ENCODE measurements at places on chromosomes 5 and 9. TPM values are rescaled to one million over a fixed set of nuclear protein-coding genes. Genes with fewer than 3 reads are reported as not detected.

- no peaks in the 10 kb centered on the region for H3K36me3 ChIP-seq
- H3K4me1 ChIP-seq: no peaks in the 10 kb centered on the region
- no peak overlapping the region for H3K27ac ChIP-seq
Measured at GRCh38 chr5:156589104-156589945, 260.8 kb upstream of the PPP1R2B start.

GRCh38 chr5:173231996-173232498 is 3.0 kb downstream of the NKX2-5 start:
- H3K36me3 ChIP-seq: no peaks in the 10 kb centered on the region
- H3K27ac ChIP-seq: no peak overlapping the region
- no peak for DNase-seq
- no peak overlapping the region for H3K4me3 ChIP-seq
- peaks cover 10% of the 10 kb centered on the region for H3K4me1 ChIP-seq

DNA sequence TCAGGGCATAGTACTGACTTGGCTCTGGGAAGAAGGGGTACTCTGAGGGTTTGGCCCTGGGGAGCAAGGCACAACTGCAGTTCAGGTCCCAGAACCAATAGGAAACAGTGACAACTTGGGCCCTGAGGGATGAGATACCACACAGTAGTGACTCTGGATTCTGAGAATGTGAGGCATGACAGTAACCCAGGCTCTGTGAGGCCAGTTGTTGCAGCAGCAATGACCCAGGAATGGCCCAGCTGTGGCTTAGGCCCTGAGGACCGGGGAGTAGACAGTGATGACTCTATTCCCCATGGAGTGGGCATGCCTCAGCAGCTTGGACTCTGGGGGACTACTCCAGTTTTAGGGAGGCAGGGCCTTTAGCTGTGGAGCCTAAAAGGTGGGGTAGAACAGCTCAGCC is 21.5 kb upstream of the NFIL3 start:
- DNase-seq: no peak
- H3K4me3 ChIP-seq: no peak overlapping the region
- H3K27me3 ChIP-seq: no peaks in the 10 kb centered on the region
- H3K4me1 ChIP-seq: no peaks in the 10 kb centered on the region
- no peak overlapping the region for H3K27ac ChIP-seq

- H3K4me1 ChIP-seq: no peaks in the 10 kb centered on the region
- no peaks in the 10 kb centered on the region for H3K27me3 ChIP-seq
- H3K27ac ChIP-seq: no peak overlapping the region
- DNase-seq: peak; percentile 47
- H3K36me3 ChIP-seq: no peaks in the 10 kb centered on the region
- no peak overlapping the region for H3K4me3 ChIP-seq
Measured at GRCh38 chr5:89728750-89729149, 680.8 kb downstream of the CETN3 start.

GPR150 gene
- total RNA-seq: 0.51 TPM

GRCh38 chr5:119088438-119088837 is 17.6 kb downstream of the DMXL1 start:
- no peaks in the 10 kb centered on the region for H3K4me1 ChIP-seq
- no peaks in the 10 kb centered on the region for H3K36me3 ChIP-seq

IL9 gene
- total RNA-seq: not detected

- no peaks in the 10 kb centered on the region for H3K36me3 ChIP-seq
- no peak overlapping the region for H3K27ac ChIP-seq
- no peak overlapping the region for H3K4me3 ChIP-seq
- no peaks in the 10 kb centered on the region for H3K27me3 ChIP-seq
- H3K4me1 ChIP-seq: no peaks in the 10 kb centered on the region
- no peak for DNase-seq
Measured at GRCh38 chr5:61767231-61768080, 435.4 kb downstream of the ZSWIM6 start.

DNA sequence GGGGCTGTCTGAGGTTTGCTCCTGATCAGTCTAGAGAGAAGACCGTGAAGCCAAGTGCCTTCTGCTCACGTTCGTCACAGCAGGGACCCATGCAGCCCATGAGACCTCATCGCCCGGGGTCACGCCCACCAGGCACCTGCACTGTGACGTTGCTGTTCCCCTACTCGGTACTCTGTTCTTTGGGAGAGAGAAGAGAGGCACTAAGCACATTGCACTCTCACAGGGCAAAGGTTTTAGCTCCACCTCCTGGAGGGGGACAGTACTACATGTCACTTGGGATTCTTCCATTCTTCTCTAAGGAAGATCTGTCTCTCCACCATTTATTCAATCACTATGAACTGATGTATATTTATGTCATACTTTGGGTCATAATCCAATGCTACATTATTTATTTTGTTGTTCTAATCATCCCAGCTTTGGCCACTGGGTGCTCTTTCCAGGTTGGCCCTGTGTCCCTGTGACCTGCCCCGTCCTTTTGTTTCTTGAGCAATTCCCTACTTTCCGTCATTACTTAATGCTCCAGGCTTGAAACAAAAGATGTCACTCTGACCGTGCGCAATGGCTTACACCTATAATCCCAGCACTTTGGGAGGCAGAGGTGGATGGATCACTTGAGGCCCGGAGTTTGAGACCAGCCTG is 31.4 kb upstream of the BRD3 start:
- peak; percentile 26 for DNase-seq
- H3K4me1 ChIP-seq: no peaks in the 10 kb centered on the region
- H3K36me3 ChIP-seq: no peaks in the 10 kb centered on the region
- H3K27ac ChIP-seq: no peak overlapping the region

- no peaks in the 10 kb centered on the region for H3K27me3 ChIP-seq
- peak; percentile 34 for DNase-seq
- H3K4me1 ChIP-seq: no peaks in the 10 kb centered on the region
Measured at GRCh38 chr5:73902327-73903051, 276.5 kb downstream of the ARHGEF28 start.

PCDH12 gene
- 1.4 TPM for total RNA-seq

SPINK4 gene
- total RNA-seq: not detected

PDE6A gene
- 0.91 TPM for total RNA-seq

- no peak overlapping the region for H3K27ac ChIP-seq
- H3K27me3 ChIP-seq: no peaks in the 10 kb centered on the region
- DNase-seq: no peak
- no peak overlapping the region for H3K4me3 ChIP-seq
- no peaks in the 10 kb centered on the region for H3K36me3 ChIP-seq
Measured at GRCh38 chr5:1701216-1701864, 98.3 kb downstream of the MRPL36 start.

DNA sequence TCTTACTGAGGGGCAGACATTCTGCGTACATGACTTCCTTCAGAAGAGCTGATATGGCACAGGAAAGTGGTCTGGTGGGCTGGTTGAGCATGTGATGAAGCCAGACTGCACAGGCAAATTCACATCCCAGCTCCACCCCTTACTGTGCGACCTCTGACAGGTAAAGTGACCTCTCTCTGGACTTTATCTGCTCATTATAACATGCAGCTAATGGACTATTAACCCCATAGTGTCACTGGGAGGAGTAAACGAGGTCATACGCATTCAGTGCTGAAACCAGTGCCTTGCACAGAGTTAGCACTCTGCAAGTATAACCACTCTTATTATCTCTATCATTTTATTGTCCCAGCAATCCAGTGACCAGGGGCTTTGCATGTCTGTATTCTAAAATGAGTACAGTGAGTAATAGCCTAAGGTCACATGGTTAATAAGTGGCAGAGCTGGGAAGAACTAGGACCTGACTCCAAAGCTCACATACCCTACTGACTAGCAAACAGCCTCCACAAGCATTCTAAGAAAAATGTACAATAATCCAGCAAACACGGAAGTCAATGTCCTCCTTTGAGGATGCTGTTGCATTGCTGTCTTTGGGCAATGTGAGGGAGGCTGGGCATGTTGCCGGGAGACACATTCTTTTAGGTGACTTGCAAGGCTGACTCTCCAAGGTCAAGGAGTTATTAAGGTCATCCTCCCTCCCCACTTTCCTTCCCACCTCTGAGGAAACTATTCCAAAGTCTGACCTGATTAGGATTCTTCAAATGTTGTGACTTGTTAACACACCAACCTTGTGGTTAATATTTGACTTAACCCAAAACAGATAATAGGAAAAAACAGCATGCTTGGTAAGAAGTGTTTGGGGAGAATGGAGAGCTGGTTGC is 19.0 kb downstream of the GLRX start:
- H3K36me3 ChIP-seq: no peaks in the 10 kb centered on the region
- DNase-seq: no peak
- H3K27ac ChIP-seq: no peak overlapping the region

- no peaks in the 10 kb centered on the region for H3K4me1 ChIP-seq
- no peaks in the 10 kb centered on the region for H3K27me3 ChIP-seq
- H3K4me3 ChIP-seq: no peak overlapping the region
- H3K27ac ChIP-seq: no peak overlapping the region
- DNase-seq: no peak
Measured at GRCh38 chr9:134205672-134206310, 41.4 kb upstream of the RNU6ATAC start.

PALM2AKAP2 gene
- total RNA-seq: 0.27 TPM

CANX gene
- total RNA-seq: 468 TPM

GRCh38 chr9:119044806-119045205 is 324.4 kb downstream of the BRINP1 start:
- no peaks in the 10 kb centered on the region for H3K4me1 ChIP-seq
- H3K4me3 ChIP-seq: no peak overlapping the region
- no peak overlapping the region for H3K27ac ChIP-seq
- no peak for DNase-seq

ZNG1C gene
- total RNA-seq: 12.3 TPM

MEIKIN gene
- total RNA-seq: 5.6 TPM

- no peak for DNase-seq
- H3K4me1 ChIP-seq: no peaks in the 10 kb centered on the region
Measured at GRCh38 chr9:131053896-131054295, 42.4 kb upstream of the AIF1L start.

DNA sequence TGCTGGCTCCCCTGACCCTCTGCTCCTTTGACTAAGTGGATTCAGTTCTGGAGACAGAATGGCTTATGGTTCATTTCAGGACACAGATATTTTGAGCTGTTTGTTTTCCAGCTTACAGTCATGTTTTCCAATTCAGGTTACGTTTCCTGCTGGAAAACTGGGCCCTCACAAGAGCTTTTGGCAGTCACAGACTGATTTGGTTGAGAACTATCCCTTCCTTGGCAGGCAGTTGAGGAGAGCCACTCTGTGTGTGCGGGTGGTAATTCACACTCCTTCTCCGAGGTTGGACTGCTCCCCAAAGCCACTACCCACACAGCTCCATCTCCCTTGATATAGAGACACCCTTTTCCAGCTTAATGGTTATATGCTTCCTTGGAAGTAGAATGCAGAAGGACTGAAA is 534.5 kb downstream of the TMEM38B start:
- no peak overlapping the region for H3K27ac ChIP-seq
- no peak for DNase-seq
- H3K4me3 ChIP-seq: no peak overlapping the region
- no peaks in the 10 kb centered on the region for H3K36me3 ChIP-seq
- H3K4me1 ChIP-seq: no peaks in the 10 kb centered on the region

DNA sequence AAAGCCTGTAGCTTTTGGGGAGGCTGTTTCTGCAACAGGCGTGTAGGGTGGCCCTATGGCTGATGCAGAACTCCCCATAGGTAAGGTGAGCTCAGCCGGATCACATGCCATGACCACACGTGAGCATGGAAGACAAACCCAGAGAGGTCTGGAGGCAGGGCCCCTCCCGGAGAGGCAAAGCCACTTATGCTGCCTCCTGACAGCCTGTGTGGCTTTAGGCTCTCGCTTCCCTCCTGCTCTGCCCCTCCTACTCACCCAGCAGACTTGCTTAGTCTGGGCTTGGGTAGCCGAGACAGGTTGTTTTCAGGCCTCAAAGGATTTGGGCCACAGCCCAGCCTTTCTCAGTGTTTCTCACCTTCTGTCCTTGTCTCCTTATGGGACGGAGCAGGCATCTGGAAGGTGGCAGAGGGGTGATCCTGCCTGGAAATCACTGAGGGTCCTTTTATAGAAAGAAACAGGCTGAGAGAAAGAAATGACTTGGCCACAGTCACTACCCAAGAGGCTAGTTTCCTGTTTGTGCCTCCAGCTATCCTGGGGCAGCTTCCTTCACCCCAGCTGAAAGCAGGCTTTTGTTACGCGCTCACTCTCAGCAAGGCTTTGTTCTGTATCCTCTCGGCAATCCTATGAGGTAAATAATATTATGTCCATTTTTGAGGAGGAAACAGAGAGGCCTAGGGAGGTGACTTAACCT is 89.9 kb downstream of the DAB2IP start:
- H3K4me1 ChIP-seq: peaks cover 43% of the 10 kb centered on the region
- no peaks in the 10 kb centered on the region for H3K36me3 ChIP-seq
- H3K27me3 ChIP-seq: no peaks in the 10 kb centered on the region
- DNase-seq: no peak

DNA sequence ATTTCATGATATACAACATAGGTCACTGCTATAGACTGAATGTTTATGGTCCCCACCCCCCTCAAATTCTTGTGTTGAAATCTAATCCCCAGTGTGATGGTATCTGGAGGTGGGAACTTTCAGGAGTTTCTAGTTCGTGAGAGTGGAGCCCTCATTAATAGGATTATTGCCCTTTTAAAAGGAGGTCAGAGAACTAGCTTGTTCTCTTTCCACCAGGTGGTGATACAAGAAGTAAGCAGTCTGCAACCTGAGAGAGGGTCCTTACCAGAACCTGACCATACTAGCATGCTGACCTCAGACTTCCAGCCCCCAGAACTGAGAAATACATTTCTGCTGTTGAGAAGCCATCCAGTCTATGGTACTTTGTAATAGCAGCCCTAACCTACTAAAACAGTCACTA is 33.3 kb downstream of the TMEM161B start:
- no peaks in the 10 kb centered on the region for H3K36me3 ChIP-seq
- H3K4me3 ChIP-seq: no peak overlapping the region
- H3K27me3 ChIP-seq: no peaks in the 10 kb centered on the region
- no peak overlapping the region for H3K27ac ChIP-seq

ADAM19 gene
- total RNA-seq: 8.1 TPM

CORO2A gene
- total RNA-seq: 31.2 TPM

Measured in prostate gland (tissue), 2 donors.